ENCODE measurements at places on chromosomes 3 and 15.

DNA sequence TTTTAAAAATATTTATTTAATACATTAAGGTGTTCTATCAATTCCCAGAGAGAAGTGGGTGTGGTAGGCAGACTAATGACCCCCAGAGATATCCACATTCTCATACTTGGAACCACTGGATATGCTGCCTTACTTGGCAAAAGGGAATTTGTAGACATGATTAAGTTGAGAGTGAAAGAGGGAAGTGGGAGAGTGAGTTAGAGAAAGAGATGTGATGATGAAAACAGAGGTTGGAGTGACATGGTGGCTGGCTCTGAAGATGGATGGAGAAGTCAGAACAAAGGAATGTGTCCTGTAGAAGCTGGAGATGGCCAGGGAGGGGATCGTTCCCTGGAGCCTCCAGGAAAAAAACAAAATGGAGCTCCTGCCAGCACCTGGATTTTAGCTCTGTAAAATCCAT lies 32.0 kb downstream of the TNFAIP8L3 start:
- no peak for DNase-seq

DNA sequence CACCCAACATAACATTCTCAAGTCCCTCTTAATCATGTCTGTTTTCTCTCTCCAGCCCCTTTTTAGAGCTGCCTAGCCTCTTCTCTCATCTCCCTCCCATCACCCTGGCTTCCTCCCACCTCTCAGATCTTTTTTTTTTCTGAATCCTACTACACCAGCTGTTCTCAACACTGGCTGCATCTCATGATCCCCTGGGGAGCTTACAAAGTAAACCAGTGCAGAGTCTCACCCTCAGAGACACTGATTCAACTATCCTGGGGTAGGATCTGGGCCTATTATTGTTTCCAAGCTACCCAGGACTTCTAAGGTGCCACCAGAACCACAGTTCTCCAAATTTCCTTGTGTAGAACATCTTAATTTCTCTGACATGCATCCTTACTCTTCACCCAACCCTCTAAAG lies 50.3 kb upstream of the ACAN start:
- DNase-seq: no peak

GRCh38 chr3:52402101-52402521 lies 42.8 kb downstream of the SEMA3G start:
- DNase-seq: no peak

DNA sequence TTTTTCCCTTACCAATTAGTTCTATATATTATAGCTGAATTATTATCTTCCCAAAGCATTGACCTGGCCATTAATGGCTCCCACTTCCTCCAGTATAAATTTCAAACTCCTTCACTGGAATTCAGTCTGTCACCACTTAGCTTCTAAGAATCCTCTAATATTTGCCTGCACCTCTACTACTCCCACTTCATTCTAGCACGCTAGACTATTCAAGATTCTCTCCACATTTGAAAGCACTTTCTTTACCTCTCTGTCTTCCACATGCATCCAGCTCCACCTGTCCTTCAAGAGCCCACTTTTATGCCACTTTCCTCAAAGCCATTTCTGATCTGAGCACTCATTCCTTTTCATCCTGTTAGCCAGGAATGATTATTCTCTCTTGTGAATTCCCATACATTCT lies 15.0 kb downstream of the SENP8 start:
- no peak for DNase-seq

- DNase-seq: no peak
Observed at GRCh38 chr3:67289626-67290025, 291.5 kb downstream of the KBTBD8 start.

DNA sequence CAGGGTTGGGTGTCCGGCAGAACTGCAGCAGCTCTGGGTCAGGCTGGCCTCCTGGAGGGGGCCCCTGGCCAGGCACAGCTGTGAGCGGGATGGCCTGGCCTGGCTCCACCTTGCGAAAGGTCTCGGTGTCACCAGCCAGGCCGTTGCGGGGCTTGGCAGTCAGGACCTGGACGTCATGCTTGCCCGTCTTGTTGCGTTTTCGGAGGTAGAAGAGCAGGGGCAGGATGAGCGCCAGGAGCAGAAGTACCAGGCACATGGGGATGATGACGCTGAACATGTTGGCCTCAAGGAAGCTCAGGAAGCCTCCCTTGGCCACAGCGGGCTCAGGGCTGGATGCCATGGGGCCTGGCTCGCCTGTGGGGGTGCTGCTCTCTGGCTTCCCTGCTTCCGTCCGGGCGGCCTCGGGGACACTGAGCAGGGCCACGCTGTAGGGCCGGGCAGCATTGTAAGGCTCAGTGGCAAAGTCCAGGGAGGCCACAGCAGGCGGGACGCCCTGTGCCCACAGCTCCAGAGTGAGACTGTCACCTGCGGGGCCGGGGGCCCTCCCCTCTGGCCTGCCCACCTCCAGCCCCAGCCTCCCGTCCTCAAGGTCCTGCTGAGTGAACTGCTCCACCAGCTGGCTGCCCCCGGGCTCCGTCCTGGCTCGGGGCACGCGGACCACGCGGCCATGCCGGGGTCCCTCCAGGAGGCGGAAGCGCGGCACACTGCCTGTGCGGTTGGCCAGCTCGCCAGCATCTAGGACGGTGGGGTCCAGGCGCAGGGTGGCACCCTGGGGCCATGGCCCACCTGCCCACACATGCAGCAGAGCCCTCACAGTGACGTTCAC lies 28.1 kb downstream of the SNX33 start:
- no peak for DNase-seq

- DNase-seq: no peak
Observed at GRCh38 chr15:39200586-39200985, 380.3 kb upstream of the THBS1 start.

DNA sequence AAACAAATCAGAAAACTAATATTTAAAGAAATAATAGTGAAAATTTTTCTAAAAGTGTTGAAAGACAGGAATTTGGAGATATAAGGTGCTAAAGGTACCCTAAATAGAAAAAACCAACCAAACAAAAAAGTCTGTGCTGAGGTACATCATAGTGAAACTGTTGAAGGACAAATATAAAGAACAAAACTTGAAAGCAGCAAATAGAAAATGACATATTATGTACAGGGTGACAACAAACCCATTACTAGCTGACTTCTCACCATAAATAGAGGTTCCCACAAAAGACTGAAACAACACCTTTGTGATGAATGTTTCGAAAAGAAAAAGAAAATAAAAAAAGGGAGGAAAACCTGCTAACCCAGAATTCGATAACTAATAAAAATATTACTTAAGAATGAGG lies 502.5 kb upstream of the NECTIN3 start:
- DNase-seq: no peak

DNA sequence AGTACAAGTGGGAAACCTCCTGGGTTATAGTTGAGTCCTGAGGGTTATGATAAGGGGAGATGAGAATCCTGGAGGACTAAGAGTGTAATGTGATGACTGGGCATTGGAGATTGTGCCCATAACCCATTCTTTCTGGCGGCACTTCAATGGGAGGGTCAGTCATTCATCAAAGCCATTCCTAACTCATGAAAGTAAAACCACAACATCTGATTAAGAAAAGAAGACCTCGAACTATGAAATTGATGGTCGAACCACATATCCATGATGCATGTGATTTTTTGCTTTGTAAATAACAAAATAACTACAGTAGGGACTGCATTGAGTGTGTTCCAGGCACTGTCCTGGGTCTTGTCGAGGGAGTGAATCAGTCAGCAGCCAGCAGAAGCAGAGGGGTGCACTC lies 215.1 kb downstream of the SHQ1 start:
- no peak for DNase-seq

GRCh38 chr3:118408431-118408830 lies 626.2 kb downstream of the IGSF11 start:
- no peak for DNase-seq

DNA sequence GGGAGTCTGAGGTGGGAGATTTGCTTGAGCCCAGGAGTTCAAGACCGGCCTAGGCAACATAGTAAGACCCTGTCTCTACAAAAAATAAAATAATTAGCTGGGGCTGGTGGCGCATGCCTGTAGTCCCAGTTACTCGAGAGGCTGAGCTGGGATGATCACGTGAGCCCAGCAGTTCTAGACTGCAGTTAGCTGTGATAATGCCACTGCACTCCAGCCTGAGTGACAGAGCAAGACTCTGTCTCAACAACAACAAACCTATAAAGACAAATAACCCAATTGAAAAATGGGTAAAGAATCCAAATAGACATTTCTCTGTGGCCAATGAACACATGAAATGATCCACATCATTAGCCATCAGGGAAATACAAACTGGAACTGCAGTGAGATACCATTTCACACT lies 1.1 kb upstream of the RPL32 start:
- no peak for DNase-seq

DNA sequence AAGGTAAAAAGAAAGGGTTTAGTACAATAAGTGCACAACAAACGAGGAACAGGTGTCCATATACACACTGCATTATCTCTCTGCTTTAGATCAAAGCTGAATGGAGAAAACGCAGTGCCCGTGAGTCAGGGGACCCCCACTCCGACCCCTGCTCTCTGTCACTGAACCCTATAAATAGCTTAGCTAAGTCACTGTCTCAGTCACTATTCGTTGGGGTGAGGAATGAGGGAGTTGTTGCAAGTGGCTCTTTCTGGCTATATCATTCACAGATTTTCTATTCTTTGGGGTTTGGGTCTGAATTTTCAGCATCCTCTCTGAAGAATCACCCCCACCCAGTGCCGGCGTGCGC lies 458 bp upstream of the STAC start:
- no peak for DNase-seq

- no peak for DNase-seq
Observed at GRCh38 chr3:38563070-38563885, 67.1 kb downstream of the EXOG start.

GRCh38 chr15:69729167-69729748 lies 276.6 kb downstream of the RPLP1 start:
- DNase-seq: peak; percentile 68

- no peak for DNase-seq
Observed at GRCh38 chr3:33044676-33045075, 52.3 kb downstream of the GLB1 start.

GRCh38 chr15:94225616-94226015 lies 5.7 kb upstream of the MCTP2 start:
- no peak for DNase-seq

GRCh38 chr15:51121631-51122225 lies 27.0 kb upstream of the TNFAIP8L3 start:
- no peak for DNase-seq

DNA sequence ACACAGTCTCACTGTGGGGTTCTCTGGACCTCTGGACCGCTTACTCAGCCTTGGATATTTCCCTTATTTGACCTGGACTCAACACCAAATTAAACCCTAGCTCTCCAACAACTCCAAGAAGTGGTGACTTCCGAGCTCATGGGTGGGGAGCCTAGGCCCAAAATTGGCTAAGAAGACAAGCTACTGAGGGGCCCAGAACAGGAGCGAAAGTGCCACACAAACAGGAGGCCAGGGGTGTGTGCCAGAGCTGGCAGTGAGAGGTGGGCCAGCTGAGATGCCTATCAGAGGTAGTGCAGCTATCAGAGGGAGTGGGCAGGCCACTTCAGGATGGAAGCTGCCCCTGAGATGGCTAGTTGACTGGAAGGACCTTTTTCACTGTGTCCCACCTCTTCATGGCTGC lies 151.1 kb upstream of the PRR20G start:
- no peak for DNase-seq

DNA sequence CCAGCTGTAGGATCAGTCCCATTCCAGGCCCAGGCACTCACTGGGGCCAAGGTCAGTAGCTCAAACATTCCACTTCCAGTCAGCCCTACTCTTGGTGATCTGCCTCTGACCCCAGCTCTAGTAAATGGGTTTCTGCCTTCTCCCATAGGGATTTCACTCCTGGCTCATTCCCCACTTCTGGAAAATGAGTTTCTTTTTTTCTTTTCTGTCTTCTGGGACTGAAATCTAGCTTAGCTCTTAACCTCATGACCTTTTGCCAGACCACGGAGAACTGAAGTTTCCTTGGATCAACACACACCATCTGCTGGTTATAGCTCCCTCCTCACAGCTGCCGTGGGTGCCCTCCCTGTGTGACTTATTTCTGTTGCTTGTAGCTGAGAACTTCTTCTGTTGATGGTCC lies 21.3 kb downstream of the MME start:
- DNase-seq: no peak

DNA sequence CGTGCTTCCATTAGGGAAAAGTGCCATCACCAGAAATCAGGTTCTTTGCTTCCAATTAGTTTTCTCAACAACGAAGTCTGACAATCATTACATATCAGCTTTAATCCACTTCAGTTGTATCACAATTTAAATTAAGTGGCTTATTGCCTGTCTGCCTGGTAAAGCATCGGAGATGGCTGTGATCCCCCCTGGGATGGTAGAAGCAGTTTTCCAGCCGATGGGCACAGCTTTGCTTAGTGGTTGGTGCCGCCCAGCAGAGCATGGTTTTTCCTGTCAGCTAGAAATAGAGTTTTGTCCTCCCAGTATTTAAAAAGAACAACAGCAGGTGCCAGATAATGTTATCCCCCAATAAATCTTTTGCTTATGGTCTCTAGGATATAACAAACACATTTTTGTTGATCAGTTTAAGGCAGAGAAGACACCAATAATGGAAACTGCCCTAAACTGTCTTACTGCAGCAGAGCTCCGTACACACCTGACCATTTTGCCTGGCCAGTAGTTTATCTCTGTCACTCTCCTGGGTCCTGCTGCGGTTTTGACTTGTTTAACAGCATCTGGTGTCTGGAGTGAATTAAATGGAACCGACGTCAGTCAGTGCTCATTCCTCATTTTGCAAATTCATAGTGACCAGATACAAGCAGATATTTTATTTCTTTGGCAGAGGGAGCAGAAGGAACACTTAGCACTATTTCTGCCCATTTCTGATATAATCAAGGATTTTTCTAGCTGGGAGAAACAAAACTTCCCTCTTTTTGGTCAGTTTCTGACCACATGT lies 79.1 kb downstream of the SLC49A4 start:
- no peak for DNase-seq

DNA sequence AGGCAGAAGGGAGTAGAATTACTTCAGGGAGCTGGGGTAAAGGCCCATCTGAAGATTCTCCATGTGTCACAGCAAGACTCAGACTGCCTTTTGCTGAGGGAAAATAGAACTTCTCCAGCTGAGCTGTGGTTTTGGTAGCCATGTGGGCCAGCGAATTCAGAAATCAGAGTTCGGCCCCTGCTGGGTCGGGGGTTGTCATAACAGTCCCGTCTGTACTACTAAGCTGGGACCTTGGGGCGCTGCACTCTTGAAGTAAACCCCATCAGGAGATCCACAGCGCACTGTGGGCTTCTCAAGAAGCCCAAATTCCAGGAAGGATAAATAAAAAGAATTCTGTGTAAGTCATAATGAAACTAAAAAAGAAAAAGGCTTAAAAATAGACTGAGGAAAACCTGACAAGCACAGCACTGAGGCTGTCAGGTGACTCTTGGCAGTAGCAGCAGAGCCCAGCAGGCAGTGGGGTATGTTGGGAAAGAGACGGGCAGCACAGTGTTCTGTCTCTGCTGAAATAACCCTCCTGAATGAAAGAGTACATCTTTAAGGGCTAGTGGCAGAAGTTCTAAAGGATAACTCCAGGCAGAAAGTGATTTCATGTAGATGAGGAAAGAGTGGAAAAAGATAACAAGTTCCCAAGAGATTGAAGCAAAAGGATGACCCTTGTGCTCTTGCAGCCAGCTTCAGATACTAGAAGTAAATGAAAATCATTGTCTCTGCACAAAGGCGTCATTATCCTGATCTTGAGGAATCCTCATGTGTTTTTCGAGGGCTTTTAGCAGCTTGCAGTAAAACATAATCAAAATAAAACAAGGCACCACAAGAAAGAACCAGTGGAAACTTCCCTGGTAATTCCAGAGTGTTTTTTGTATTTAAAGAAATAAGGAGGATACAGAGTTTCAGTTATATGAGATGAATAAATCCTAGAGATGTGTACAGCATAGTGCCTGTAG lies 74.5 kb downstream of the RAB7A start:
- DNase-seq: no peak

Measured in stimulated activated CD8-positive, alpha-beta memory T cell treated with anti-CD3 and anti-CD28 coated beads, Interleukin-2, amount 100 ng/mL, for 1 hour (primary cell).